ENCODE measurements at places on chromosomes 12 and 14.

DNA sequence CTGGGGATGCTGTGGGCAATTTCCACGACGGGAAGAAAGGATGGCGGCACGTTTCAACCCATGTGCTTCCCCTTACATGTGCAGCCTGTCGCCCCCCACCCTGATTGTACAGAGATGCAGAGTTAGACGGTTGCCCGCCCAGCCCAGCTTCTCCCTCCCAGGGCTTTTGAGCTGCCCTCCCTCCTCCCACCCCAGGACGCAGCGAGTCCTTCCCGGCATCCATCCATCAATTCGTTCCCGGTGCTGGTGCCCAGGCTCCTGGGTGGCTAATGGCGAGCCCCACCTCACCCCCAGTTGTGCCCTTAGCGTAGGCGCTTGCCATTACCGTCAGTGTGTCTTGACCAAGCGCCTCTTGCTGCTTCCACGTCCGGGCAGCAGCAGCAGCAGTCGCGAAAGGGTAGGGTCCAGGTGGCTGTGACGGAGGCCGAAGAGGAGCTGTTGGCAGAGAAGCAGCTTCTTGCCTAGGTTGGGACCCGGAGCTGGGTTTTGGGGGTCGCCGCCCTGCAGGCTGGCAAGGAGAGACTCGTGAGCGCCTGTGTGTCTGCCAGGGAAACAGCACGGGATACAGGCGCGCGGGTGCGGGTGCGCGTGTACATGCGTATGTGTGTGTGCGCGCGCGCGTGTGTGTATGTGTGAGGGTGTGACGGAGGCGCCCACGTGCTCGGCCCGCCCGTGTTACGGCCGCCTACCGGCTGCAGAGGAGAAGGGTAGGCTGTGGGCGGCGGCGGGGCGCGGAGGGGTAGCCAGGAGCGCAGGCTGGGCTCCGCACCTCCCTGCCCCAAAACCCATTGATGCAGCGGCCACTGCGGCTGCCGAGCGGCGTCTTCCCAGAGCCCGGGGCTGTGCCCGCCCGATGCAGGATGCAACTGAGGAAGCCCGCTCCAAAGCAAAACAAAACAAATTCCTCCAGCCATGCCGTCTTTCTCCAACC, at the start of gene SLC6A15:
Gene SLC6A15, minus strand, starts transcription at position 602 of the 931 bp plus-strand sequence. CDS start 20,679 bp downstream, outside the sequence.
- peak; percentile 85 for DNase-seq

- DNase-seq, result no peak
These were observed 160.1 kb downstream of the STXBP6 start for GRCh38 chr14:24889843-24890242.

DNA sequence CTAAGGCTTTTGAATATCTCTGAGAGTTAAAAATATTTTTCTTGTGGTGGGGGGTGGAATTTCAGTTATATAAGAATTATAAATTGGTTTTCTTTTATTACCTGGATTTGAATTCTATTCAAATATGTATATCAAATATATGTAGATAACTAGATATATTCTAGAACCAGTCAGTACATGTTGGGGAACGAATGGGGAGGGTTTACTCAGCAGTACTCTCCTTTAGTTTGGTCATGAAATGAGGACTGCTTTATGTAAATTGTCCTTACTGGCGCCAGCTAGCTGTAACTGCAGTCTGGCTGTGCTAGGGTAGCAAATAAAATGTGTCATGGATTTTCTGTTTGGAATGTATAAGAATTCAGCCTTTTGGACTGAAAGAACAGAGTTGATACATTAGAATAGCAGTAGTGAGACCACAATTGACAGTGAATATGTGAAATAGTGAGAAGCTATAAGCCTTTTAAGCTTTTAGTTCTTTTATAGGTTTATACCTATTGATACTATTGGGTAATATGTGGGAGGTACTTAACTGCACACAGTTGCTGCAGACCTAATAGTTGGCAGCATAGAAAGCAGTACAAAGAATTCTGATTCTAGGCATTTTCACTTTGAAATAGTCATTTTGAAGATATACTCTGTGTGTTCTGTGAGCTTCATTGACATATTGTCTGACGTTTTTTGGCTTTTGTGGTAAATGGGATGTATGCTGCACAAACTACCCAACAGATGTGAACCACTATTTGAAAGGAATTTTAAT, 29.0 kb downstream of the ATF7IP start:
- DNase-seq, result peak; percentile 75

DNA sequence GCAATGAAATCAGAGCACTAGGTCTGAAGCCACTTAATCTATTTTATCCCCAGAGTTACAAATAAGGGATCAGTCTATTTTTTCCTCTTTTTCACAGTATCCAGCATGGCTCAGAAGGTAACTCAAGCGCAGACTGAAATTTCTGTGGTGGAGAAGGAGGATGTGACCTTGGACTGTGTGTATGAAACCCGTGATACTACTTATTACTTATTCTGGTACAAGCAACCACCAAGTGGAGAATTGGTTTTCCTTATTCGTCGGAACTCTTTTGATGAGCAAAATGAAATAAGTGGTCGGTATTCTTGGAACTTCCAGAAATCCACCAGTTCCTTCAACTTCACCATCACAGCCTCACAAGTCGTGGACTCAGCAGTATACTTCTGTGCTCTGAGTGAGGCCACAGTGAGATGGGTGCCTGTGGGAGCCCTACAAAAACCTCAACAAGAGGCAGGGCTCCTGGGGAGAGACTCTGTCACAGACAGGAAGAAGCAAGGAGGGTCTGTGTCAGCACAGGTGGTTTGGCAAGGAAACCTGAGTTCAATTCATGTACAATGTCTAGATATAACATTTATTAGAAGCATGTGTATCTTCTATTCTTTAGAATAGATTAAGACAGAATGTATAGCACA, 334.3 kb upstream of the OR4E1 start:
- no peak for DNase-seq

DNA sequence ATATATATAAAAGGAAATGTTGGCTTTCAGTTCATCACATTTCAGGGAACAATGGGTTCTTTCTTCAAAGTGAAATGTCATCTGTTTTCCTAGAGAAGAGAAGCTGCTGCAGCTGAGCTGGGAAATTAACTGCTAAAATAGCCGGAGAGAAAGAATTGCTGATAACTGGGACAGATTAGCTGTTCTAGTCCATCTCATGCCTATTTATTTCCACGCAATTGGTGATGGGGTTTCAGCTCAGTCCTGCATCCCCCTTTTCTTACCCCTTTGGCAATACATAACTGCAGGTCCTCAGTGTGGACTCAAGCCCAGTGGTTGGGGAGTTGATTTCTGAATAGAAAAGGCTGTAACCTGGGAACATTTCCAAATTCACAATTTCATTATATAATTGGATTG, 436.9 kb upstream of the TMEM132C start:
- DNase-seq, result no peak

GRCh38 chr14:44317441-44317746, 189.7 kb downstream of the FSCB start:
- no peak for DNase-seq

DNA sequence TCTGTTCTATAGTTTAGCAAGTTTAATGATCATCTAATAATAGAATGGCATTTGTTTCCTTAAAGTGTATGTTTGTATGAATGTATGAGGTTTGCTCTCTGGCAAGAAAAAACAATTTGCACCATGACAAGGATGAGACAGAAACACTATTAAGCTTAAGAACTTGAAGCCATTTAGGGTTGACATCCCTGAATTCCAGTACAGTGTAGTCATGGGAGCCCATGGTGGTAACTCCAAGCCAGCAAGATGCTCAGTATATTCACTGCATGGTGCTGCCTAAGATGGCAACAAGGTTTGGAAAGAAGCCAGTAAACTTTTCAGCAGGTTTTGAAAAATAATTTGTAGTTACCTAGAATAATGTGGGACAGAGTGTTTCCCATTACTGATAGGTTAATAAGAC, 158.6 kb downstream of the PRIMA1 start:
- DNase-seq, result no peak

DNA sequence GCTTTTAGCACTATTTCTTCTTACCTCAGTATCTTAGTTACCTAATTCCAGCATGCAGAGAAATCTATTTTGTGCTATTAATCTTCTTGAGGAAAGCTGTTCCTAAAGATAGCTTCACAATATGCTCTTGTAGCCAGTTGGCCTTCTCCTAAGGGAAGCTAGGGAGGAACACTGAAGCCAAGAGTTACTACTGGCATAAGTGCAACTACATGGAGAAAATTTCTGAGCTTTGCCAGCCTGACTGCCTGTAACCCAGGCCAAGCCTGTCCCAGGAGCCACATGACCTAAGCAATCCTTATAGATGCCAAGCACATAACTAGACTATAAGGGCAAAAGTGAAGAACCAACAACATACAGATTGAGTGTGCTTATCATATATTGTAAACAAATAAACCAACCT, 890.2 kb downstream of the FLRT2 start:
- DNase-seq, result no peak

GRCh38 chr14:51424561-51425251, 184.7 kb downstream of the TMX1 start:
- peak; percentile 82 for DNase-seq

GRCh38 chr14:50343434-50343833, 31.3 kb downstream of the DMAC2L start:
- no peak for DNase-seq

- DNase-seq, result no peak
These were observed 11.9 kb upstream of the BCL7A start for GRCh38 chr12:122009741-122010140.

GRCh38 chr12:26088998-26089397, 35.8 kb downstream of the BHLHE41 start:
- no peak for DNase-seq

- peak; percentile 87 for DNase-seq
These were observed 497.4 kb downstream of the NPAS3 start for GRCh38 chr14:33435911-33436689.

- DNase-seq, result peak; percentile 73
These were observed 53.7 kb downstream of the GALNT4 start for GRCh38 chr12:89470741-89471509.

DNA sequence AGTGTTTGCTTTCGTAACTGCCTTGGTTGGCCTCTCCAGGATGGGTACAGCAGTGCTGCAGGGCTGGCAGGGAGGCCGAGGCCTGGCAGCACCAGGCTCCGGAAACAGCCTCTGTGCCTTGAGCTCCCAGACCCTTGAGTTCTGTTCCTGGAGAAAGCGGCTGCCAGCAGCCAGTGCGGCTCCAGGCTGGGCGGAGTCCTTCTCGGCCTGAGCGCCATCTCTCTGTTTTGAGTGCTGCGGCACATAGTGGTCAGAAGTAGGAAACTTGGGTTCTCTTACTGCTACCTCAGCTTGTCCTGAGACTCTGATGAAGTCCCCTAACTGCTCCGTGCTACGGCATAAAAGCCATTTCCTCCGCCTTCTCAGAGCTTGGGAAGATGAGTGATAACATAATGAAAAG, 65.9 kb downstream of the KCNA1 start:
- peak; percentile 7 for DNase-seq

- no peak for DNase-seq
These were observed 57.4 kb downstream of the FOXN3 start for GRCh38 chr14:89359477-89360222.
